Activated CD4-positive, alpha-beta T cell treated with anti-CD3 and anti-CD28 coated beads, Interleukin-2, amount 10 ng/mL, durations not matched to agents 7 days and 5 days (primary cell): ENCODE measurements at places on chromosomes 4 and X.
A peak's percentile ranks its signal among the peaks of the same experiment; 100 is the strongest.

DNA sequence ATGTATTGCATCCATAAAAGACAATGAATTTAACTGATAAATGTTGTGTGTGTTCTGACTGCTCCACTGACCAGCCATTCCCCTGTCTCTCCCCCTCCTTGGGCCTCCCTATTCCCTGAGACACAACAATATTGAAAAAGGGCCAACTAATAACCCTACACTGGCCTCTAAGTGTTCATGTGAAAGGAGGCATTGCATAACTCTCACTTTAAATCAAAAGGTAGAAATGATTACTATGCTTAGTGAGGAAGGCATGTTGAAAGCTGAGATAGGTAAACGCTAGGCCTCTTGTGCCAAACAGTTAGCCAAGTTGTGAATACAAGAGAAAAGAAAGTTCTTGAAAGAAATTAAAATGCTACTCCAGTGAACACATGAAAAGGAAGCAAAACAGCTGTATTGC is 152.7 kb downstream of the POU4F2 start:
- H3K27ac ChIP-seq, result no peak overlapping the region
- DNase-seq, result no peak
- peaks cover 8% of the 10 kb centered on the region for H3K27me3 ChIP-seq
- H3K4me1 ChIP-seq, result no peaks in the 10 kb centered on the region
- H3K4me3 ChIP-seq, result no peak overlapping the region

DNA sequence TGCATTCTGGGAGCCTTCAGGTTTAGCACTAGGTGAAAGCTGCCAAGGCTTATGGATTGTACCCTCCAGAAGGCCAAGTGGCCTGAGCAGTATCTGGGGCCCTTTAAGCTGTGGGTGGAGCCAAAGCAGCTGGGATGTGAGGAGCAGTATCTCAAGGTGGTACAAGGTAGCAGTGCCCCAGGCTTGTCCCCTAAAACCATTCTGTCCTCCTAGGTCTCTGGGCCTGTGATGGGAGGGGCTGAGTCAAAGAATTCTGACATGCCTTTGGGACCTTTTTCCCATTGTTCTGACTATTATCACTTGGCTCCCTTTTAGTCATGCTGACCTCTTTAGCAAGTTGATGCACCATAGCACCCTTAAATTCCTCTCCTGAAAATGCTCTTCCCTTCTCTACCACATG is 99.1 kb upstream of the TSPAN7 start:
- no peaks in the 10 kb centered on the region for H3K36me3 ChIP-seq
- no peak overlapping the region for H3K4me3 ChIP-seq
- no peak for DNase-seq
- no peak overlapping the region for H3K27ac ChIP-seq
- no peaks in the 10 kb centered on the region for H3K27me3 ChIP-seq
- H3K4me1 ChIP-seq, result no peaks in the 10 kb centered on the region

DNA sequence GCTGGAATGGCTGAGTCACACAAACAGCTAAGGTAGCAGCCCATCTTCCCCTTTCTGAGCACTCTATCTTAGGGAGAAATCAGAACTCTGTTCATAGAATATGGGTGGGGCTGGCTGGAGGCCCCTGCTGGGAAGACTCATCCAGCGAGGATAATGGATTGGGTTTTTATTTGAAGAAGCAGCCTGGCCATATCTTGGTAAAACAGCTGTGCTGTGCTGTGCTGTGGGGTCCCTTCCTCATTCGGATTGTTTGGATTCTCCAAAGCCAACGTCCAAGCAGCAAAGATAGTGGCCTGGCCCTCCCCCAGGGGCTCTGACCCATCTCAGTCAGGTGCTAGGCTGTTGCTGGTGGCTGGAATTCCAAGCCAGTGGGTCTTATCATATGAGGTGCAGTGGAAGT is 63.8 kb downstream of the ZNF718 start:
- H3K4me1 ChIP-seq, result no peaks in the 10 kb centered on the region
- no peak for DNase-seq
- no peak overlapping the region for H3K4me3 ChIP-seq
- peaks cover 9% of the 10 kb centered on the region for H3K36me3 ChIP-seq
- H3K27ac ChIP-seq, result no peak overlapping the region
- H3K27me3 ChIP-seq, result no peaks in the 10 kb centered on the region

DNA sequence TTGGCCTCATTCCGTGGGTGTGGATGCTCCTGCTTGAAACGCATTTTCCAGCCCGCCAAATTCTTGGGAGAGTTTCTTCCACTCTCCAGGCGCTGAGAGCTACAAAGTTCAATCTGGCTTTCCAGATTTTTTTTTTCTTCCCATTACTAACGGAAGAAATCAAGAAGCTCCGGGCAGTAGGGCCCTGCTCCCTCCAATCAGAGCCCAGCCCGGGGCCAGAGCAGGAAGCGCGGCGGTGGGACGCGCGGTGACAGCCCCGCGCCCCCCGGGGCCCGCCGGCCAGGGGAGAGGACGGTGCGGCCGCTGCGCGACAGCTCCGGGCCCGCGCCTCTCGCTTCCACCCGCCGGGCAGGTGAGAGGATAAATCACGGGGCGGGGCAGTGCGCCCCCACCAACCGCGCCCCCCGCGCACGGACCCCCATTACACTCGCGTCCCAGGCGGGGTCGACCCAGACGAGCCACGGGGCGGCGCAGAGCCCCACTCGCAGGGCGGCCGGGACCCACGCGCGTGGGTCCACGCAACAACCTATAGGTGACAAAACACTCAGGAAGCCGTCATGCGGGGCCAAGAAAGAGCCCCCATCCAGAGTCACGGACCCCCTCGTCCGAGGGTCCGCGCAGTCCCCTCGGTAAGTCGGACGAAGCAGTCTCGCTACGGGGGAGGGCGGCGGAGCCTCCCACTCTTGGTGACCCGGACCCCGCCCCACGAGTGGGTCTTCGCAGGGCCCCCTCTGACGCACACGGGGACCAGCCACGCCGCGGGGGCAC is 868 bp downstream of the AFAP1 start:
- DNase-seq, result no peak
- H3K4me3 ChIP-seq, result peak overlapping the region; percentile 77
- no peaks in the 10 kb centered on the region for H3K36me3 ChIP-seq
- H3K27me3 ChIP-seq, result peaks cover 24% of the 10 kb centered on the region
- H3K27ac ChIP-seq, result peak overlapping the region; percentile 76

GRCh38 chrX:11269996-11270395 is 23.2 kb upstream of the AMELX start:
- H3K4me1 ChIP-seq, result no peaks in the 10 kb centered on the region
- H3K27me3 ChIP-seq, result no peaks in the 10 kb centered on the region
- no peaks in the 10 kb centered on the region for H3K36me3 ChIP-seq
- DNase-seq, result no peak
- no peak overlapping the region for H3K4me3 ChIP-seq
- H3K27ac ChIP-seq, result no peak overlapping the region

GRCh38 chrX:40468033-40468846 is 112.5 kb upstream of the ATP6AP2 start:
- no peak overlapping the region for H3K4me3 ChIP-seq
- no peak overlapping the region for H3K27ac ChIP-seq
- peaks cover 33% of the 10 kb centered on the region for H3K4me1 ChIP-seq
- DNase-seq, result peak; percentile 45

DNA sequence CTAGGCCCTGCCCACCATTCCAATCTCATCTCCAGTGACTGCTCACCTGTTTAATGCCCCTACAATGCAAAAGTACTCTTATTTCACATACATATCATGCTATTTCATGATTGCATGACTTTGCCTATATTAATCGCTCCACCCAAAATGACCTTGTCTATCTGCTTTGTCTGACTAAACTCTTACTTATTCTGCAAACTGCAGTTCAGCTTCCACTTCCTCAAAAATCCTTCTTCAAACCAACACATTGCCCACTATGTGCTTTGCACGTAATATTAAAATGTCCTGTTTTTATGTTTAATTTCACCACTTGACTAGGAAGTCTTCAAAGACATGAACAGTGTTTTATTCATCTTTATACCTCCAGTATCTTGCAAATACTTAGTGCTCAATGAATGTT is 229.6 kb downstream of the OPHN1 start:
- no peaks in the 10 kb centered on the region for H3K4me1 ChIP-seq
- no peaks in the 10 kb centered on the region for H3K36me3 ChIP-seq
- H3K4me3 ChIP-seq, result no peak overlapping the region
- no peaks in the 10 kb centered on the region for H3K27me3 ChIP-seq
- DNase-seq, result no peak
- H3K27ac ChIP-seq, result no peak overlapping the region

- H3K27ac ChIP-seq, result peak overlapping the region; percentile 81
- peaks cover 91% of the 10 kb centered on the region for H3K4me1 ChIP-seq
- peak overlapping the region; percentile 58 for H3K4me3 ChIP-seq
- H3K36me3 ChIP-seq, result peaks cover 87% of the 10 kb centered on the region
- no peaks in the 10 kb centered on the region for H3K27me3 ChIP-seq
- peak; percentile 83 for DNase-seq
These were observed 42.1 kb downstream of the RHOH start for GRCh38 chr4:40238700-40239548.

- H3K4me3 ChIP-seq, result no peak overlapping the region
- no peak for DNase-seq
- no peaks in the 10 kb centered on the region for H3K36me3 ChIP-seq
- no peak overlapping the region for H3K27ac ChIP-seq
- no peaks in the 10 kb centered on the region for H3K27me3 ChIP-seq
These were observed 75.3 kb downstream of the TMEM144 start for GRCh38 chr4:158285429-158286216.
